ENCODE measurements at places on chromosomes 12 and 14. TPM values are rescaled to one million over a fixed set of nuclear protein-coding genes. Genes with fewer than 3 reads are reported as not detected.

Gene PLEKHG3
- total RNA-seq, result 60.4 TPM

Gene KRT78
- not detected for total RNA-seq

Gene VAMP1
- total RNA-seq, result 12.0 TPM

Gene RGS6
- total RNA-seq, result 11.9 TPM

Gene GALNT6
- total RNA-seq, result 9.0 TPM

Gene PRKD1
- total RNA-seq, result 17.4 TPM

Gene SIX4
- 11.1 TPM for total RNA-seq

Gene PLEKHD1
- 0.40 TPM for total RNA-seq

Gene TMEM132C
- 0.27 TPM for total RNA-seq

Gene SLC7A8
- total RNA-seq, result 44.2 TPM

Gene FIGNL2
- 0.45 TPM for total RNA-seq

Gene NR2C1
- total RNA-seq, result 135 TPM

Gene C12orf42
- not detected for total RNA-seq

Gene OLR1
- 2.4 TPM for total RNA-seq

Gene STRN3
- 50.5 TPM for total RNA-seq

Gene SLC17A8
- not detected for total RNA-seq

Gene GLS2
- total RNA-seq, result 3.0 TPM

Gene EP400
- total RNA-seq, result 51.8 TPM

Gene SPTB
- 0.54 TPM for total RNA-seq

Gene PTGER2
- 1.5 TPM for total RNA-seq

Gene LMO3
- total RNA-seq, result 196 TPM

Gene AP4S1
- total RNA-seq, result 25.1 TPM

Gene PRB2
- not detected for total RNA-seq

Gene FAM186B
- 1.6 TPM for total RNA-seq

Gene DHRS2
- total RNA-seq, result not detected

Gene KRT77
- not detected for total RNA-seq

Gene TBC1D30
- total RNA-seq, result 31.3 TPM

Gene IFT81
- total RNA-seq, result 21.6 TPM

Gene LGR5
- total RNA-seq, result 0.15 TPM

Gene YARS2
- 21.1 TPM for total RNA-seq

Gene ESPL1
- total RNA-seq, result 1.5 TPM

Gene CISTR
- total RNA-seq, result not detected

Gene CNTN1
- 1.9 TPM for total RNA-seq

Gene DGLUCY
- 125 TPM for total RNA-seq

Gene DTX3
- total RNA-seq, result 36.5 TPM

Gene TMEM30B
- 91.0 TPM for total RNA-seq

Gene SLCO1B1
- not detected for total RNA-seq

Gene TAS2R19
- total RNA-seq, result 12.0 TPM

Gene DAO
- total RNA-seq, result not detected

Gene FZD10
- total RNA-seq, result 4.7 TPM

Gene MANSC4
- total RNA-seq, result not detected

Gene DNAI7
- total RNA-seq, result 5.1 TPM

Gene TIGAR
- total RNA-seq, result 4.0 TPM

Gene MMP19
- total RNA-seq, result 2.7 TPM

Gene HCAR1
- 2.5 TPM for total RNA-seq

Gene OAS3
- total RNA-seq, result 3.0 TPM

Gene KRT73
- total RNA-seq, result not detected

Gene OR4Q3
- total RNA-seq, result not detected

Gene AKAP3
- total RNA-seq, result 7.7 TPM

Gene NEUROD4
- total RNA-seq, result not detected

Gene SLC8B1
- total RNA-seq, result 35.3 TPM

Gene RTL1
- not detected for total RNA-seq

Gene CIROP
- 0.11 TPM for total RNA-seq
